NCI-H1048 (cell line): ENCODE measurements at places on chromosomes 5 and 9.

GRCh38 chr9:592225-592624 lies 249.3 kb upstream of the DMRT1 start:
- no peak for DNase-seq

DNA sequence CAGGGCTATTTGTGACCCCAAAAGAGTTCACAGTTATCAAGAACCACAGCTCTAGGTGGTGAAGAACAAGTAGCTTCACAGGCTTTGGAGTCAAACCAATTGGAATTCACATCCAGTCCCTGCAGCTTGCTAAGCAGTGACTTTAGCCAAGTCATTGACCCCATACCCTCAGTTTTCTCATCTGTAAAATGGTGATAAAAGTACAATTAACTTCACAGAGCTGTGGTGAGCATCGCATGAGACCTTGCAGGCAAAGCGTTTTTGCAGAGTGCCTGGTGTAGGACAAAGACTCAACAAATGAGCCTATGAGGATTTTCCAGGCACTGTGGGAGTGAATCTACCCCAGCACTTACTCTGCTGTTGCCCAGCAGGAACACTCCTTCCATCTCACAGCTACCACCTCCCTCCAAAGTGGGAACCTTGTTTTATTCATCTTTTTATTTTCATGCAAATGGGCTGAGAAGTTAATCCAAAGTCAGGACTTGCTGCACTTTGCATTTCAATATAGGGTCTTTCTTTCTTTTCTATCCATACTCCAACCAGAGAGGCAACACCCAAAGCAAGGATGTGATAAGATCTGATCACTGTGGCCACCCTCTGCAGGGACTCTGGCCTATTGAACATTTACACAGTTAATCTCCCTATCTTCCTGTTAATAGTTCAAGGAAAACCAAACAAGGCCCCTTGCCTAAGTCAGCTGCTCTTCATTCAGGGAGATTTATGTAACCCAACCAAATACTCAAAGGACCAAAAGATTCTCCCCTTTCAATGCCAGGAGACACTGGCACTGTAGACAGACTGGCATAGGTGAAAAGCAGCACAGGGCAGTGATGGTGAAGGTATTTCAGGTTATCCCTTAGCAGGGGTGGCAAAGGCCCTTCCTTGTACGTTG lies 41.9 kb downstream of the ABCA1 start:
- DNase-seq, result no peak

- no peak for DNase-seq
These were observed 315.3 kb upstream of the MSX2 start for GRCh38 chr5:174409070-174409469.

- no peak for DNase-seq
These were observed 1.6 kb downstream of the FBLL1 start for GRCh38 chr5:168530621-168531150.

DNA sequence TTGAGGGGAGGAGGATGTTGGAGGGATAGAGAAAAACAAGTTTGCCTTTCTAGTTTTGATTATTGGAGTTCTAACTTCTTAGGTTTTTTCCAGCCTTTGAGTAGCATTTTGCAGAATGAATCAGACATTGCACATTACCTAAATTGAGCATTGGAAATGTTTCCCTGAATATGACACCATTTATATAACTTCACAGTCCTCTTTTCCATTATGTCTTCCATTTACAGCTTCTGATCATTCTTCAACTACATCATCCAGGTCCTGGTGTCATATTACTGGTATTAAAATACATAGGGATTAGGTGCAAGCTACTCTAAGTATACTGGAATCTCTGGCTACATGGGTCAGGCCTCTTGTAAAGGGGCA lies 286.1 kb downstream of the ARHGAP26 start:
- DNase-seq, result no peak

DNA sequence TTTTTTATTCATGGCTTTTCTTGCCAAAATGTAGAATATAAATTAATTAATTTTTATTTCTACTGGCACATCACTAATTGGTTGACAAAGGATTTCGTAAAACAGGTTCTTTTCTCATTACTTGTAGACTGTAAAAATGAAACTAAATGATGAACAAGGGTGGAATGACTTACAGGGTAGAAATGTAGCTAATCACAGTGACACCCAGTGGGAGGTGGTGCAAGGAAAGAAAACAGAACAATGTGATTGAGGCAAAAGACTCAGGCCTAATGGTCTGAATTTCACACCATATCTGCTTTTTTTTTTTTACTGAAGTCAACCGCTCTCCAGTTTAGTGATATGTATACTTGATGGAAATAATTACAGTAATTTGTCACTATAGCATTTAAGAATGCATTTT lies 28.9 kb downstream of the GABRG2 start:
- no peak for DNase-seq

DNA sequence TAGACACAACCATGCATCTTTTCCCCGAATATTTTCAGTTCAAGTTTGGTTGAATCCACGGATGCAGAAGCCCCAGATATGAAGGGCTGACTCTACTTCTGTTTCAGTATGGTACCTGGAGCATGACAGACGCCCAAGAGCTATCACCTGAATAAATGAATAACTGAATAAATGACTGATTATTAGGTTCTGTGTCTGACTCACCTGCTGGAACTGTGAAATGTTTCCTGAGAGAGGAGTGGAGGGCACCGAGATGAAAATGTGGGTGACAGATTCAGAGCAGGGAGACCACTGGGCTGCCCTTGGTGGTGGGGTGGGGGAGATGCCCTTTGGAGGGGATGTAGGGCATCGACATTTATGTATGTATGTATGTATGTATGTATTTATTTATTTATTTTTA lies 13.2 kb downstream of the FRMPD1 start:
- DNase-seq, result no peak

- no peak for DNase-seq
These were observed 16.8 kb downstream of the LPCAT1 start for GRCh38 chr5:1507014-1507375.

DNA sequence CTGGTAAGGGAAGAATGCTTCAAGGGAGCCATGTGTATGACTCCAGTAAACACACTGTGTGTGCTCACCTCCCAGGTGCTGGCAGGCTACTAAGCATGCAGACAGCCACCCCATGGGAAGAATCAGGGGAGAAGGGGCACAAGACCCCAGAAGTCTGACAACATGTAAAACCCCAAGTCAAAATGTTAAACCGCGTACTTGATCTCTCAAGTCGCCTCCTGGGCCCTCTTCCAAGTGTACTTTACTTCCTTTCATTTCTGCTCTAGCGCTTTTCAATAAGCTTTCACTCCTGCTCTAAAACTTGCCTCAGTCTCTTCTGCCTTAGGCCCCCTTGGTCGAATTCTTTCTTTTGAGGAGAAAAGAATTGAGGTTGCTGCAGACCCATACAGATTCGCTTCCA lies 31.3 kb downstream of the DAPK1 start:
- DNase-seq, result no peak

DNA sequence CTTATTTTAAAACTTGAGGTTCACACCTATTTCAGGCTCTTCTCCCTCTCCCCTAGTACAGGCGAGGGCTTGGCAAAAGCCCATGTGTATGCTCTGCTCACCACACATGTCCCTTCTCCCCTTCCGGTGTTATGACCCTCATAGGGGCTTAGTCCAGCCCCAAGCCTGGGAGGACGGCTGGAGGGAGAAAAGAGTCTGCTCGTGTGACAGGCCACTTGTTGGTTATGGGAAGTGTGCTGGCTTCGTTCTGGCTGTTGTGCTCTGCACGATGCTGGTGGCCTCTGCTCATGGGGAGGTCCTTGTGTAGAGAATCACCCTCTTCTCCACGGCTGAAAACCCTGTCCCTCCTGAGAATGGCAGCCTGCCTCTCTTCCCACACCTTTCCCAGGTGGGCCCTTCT lies 11.1 kb downstream of the PTTG1 start:
- DNase-seq, result no peak

GRCh38 chr5:171874234-171874633 lies 88.6 kb downstream of the SMIM23 start:
- DNase-seq, result no peak
